ENCODE measurements at places on chromosomes 11 and 22.

DNA sequence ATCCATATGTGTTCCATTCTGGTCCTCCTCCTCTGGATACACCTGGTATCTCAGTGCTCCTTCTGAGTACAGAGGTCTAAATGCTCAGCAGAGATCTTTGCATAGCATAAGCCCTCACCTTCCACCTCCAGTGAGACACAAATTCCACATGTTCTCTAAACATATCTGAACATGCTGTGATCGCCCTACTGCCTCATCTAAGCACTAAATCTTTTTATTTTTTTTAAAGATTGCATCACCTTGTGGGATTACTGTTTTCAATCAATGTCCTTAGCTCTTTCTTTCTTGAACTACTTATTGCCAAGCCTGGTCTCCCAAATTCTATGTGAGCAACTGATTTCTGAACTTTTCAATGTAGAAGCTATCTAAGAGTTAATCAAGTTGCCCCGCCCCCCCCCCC, 113.4 kb downstream of the TRPC6 start:
- no peak for DNase-seq

- DNase-seq: no peak
These were observed 31.3 kb downstream of the DAGLA start for GRCh38 chr11:61711498-61711897.

DNA sequence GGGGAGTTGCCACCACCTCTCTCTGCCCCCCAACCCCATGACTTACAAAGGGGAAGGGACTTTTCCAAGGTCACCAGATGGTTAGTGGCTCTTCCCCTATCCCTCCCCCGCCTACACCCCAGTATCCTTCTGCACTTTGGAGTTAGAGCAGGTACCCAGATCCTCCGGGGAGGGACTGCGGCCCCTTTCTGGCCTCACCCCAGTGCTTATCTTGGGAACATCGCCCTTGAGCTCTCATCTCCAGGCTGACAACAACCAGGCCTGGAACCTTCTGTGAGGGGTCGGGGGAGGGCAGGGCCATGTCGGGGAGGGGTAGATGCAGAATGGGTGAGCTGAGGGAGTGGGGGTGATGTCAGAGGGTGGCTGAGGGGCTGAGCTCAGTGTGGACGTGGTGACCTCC, 7.5 kb upstream of the NAALADL1 start:
- no peak for DNase-seq

GRCh38 chr11:131511794-131512193, 141.4 kb downstream of the NTM start:
- no peak for DNase-seq

GRCh38 chr11:89201138-89201537, 23.5 kb downstream of the TYR start:
- no peak for DNase-seq

GRCh38 chr11:94727819-94728218, 40.3 kb upstream of the AMOTL1 start:
- no peak for DNase-seq

- DNase-seq: no peak
These were observed 38.0 kb downstream of the RTN4R start for GRCh38 chr22:20229916-20230775.

DNA sequence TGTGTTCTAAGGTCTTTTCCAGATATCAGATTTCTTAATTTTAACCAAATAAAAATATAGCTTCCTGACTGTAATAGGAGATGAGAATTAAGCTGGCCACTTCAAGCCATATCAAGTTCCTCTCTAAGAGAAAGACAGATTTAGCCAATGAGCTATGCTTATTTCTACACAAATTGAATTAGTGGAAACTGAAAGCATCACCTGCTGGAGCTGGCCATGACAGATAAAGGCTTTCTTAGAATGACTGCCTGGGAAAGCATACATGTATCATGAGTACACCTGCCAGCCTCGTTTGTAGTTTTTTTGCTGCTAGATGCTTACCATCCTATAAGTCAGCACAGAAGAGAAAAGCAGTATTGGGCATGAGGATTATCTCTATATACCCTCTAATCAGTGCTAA, 53.5 kb upstream of the DBX1 start:
- DNase-seq: no peak

GRCh38 chr11:132862137-132862536, 670.2 kb downstream of the OPCML start:
- no peak for DNase-seq

GRCh38 chr11:9001736-9002135, 2.1 kb downstream of the NRIP3 start:
- DNase-seq: peak; percentile 59

GRCh38 chr11:114160894-114161293, 101.4 kb downstream of the ZBTB16 start:
- no peak for DNase-seq

- no peak for DNase-seq
These were observed 15.1 kb downstream of the ATG13 start for GRCh38 chr11:46632502-46632901.

DNA sequence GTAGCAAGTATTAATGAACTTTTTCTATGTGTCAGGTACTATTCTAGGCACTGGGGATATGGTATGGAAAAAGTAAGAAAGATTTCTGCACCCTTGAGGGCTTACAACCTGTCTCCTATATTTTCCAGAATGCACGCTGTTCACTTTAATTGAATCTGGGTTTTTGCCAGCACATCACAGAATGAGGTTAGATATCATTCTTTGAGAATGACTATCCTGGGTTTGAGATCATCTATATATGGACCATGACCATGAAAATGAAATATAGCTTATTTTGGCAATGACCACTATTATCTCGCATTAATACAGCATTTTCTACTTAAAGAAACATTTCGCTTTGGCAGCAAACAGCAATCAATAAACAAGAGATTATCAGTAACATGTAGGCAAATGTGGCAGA, 46.9 kb downstream of the C11orf71 start:
- DNase-seq: no peak

GRCh38 chr11:18588297-18589252, at the start of gene UEVLD:
TSS of gene UEVLD (minus strand) at chr11:18588734. CDS start at chr11:18588654, 80 bp downstream.
- DNase-seq: peak; percentile 77

DNA sequence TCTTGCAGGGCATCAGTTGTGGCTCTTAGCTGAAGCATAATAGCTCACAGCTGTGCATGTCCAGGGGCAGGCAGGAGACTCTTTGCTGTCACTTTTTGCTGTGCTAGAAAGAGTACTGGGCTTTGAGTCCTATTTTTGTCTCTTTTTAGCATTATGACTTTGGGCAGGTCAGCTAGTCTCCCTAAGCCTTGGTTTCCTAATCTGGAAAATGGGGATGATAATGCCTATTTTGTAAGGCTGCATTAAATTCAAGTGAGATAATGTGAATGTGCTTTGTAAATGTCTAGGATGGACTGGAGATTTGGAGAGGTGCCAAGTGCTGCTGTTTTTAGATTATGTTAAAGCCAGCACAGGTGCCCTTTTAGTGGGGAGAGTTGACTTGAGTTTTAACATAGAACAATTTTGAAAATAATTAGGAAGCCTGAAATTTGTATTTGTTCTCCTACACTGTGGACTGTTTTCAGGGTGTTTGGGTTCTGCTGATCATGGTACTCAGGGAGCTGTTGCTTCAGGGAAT, 19.1 kb downstream of the CABIN1 start:
- no peak for DNase-seq

DNA sequence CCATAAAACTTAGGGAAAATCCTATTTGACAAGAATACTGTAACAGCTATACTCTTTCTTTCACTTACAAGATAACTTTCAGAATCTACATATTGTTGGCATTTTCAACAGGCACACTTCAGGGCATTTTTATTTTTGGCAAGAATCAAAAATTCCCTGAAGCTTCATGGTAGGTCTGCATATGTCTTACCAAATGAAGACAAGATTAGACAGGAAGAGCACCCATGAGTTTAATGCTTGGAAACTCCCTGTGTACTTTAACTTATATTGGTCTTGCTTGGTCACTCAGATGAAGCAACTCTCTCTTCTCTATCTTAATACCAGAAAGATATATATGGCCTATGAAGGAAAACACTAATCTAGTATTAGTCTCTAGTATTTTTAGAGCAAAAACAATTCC, 137.7 kb downstream of the ATG16L2 start:
- DNase-seq: no peak

GRCh38 chr22:46023558-46023981, 46.6 kb upstream of the WNT7B start:
- no peak for DNase-seq

DNA sequence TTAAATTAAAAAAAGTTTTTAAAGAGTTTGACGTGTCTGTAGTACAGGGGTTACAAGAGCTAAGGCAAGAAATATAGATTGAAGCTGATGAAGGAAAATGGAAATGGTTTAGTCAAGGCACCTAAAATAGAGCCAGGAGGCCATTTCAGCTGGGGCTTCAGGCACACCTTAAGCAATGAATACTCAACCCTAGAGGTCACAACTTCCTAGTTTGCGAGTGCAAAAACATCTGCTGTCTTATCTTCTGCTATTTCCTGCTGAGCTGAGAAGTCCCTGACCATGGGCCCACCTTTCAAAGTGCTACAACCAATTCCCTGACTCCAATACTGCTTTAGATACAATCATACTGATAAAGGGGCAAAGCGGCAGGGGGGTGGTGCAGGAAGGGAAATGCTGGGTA, 87.4 kb downstream of the DLG2 start:
- no peak for DNase-seq

DNA sequence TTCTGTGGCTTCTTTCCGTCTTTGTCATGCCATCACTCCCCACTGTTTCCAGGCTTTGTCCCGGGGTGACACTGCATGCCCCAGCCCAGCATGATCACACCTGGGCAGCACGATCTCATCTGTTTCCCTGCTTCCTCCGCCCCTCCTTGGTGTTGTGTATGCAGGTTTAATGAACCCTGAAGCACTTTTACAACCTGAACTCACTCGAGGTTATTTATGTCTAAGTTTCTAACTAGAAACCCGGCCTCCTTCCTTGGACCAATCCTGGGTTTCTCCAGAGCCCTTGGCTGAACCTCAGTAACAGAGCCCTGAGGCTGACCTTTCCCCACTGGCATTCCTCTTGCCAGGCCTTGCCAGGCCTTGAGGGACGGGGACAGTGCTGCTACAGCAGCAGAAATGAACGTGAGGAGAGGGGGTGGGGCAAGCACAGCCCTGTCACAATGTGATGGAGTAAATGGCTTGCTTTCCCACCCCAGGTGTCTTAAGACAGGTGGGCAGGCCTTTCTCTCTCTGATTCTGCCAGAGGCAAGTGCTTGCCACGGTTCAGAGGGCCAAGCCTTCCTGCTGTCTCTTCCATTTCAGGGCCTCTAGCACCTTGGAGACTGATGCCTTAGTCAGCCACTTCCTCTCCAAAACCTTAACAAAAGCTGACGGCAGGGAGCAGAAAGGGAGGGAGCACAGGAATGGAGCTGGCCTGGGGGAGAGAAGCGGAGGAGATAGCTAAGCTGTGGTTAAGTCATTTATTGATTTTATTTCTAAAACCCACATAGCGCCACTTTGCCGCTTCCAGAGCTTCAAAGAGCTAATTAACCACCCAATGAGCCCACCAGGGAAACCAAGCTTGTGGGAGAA, 3.1 kb upstream of the PYGM start:
- no peak for DNase-seq

GRCh38 chr11:15793043-15793996, 563.0 kb downstream of the SOX6 start:
- no peak for DNase-seq

DNA sequence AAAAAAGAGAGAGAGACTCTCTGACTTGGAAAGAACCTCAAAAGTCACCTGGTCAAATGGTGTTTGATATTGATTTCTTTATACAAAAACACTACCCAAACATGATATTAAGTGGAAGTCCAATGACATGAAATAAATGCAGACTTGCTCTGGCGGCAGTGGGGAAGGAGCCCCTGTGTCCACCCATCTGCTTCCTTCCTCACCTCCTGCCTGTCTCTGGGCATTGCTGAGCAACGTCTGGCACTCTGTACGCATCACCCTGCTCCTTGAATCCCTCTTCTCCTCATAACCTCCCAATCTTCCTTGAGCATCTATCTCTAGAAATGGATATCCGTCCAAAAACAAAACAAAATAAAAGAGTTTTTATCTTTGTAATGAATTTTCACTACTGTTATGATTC, 39.9 kb upstream of the GRAMD1B start:
- DNase-seq: no peak

DNA sequence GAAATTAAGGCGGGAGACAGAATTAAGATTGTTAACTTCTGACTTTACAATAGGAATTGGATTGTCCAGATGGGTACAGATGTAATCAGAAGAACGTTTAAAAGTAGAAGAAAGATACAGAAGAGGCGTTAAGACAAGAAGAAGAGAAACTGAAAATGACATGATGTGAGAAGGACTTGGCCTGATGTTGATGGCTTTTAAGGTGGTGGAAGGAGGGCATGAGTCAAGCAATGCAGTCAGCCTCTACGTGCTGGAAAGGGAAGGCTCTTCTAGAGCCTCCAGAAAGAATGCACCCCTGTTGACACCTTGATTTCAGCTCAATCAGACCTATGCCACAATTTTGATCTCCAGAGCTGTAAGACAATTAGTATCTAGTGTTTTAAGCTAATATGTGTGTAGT, 466.9 kb upstream of the LRRC4C start:
- DNase-seq: no peak

DNA sequence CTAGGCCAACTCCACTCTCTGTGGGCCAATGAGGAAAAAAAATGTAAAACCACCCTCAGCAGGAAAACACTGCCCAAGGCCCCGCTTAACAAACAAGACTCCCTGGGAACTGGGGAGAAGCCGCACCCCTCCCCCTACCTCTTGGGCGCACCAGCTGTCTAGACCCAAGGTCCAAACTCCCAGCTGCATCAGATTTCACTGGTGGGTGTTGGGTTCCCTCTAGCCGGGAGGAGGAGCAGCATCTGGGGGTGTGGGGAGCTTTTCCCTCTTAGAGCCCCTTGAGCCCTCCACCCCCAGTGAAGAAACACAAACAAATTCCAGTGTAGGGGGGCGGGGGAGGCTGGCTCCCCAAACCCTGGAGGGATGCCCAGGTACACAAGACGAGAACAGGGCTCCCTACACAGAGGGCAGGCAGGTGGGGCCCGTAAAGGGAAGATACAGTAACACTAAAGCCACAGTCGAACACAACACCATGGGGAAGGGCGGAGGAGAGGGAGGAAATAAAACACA, 64.9 kb downstream of the NECTIN1 start:
- no peak for DNase-seq

DNA sequence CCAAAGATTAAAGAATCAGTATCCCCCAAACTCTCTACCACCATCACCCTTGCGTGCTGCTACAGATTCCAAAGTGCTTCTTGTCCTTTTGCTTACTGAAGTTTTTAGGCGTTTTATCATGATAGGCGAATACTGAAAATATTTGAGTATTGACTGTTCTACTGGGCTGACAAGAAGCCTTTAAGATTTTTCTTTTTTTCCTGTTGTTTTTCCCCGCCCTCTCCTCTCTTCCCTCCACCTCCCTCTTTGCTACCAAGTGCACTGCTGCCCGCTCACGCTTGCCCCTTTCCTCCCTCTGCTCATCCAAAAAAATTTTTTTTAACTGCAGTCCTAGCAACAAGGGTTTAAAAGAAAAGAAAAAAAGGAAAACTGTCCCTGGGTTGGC, 679 bp downstream of the SPCS2 start:
- no peak for DNase-seq

GRCh38 chr11:131664816-131665215, 294.4 kb downstream of the NTM start:
- DNase-seq: no peak

- DNase-seq: no peak
These were observed 24.1 kb downstream of the APOL3 start for GRCh38 chr22:36136475-36136874.

All from HS-27A (cell line).